ENCODE measurements at places on chromosomes 3 and 15. TPM values are rescaled to one million over a fixed set of nuclear protein-coding genes. Genes with fewer than 3 reads are reported as not detected.

The CXCR6 gene
- polyA plus RNA-seq = 0.40 TPM

The C3orf20 gene
- 0.21 TPM for polyA plus RNA-seq

The DNAJA4 gene
- 48.0 TPM for polyA plus RNA-seq

The CLSTN2 gene
- 0.37 TPM for polyA plus RNA-seq

The OXTR gene
- polyA plus RNA-seq = 2.3 TPM

The PCLAF gene
- polyA plus RNA-seq = 25.5 TPM

The GABRR3 gene
- not detected for polyA plus RNA-seq

The C2CD4A gene
- 0.05 TPM for polyA plus RNA-seq

The NPHP3 gene
- polyA plus RNA-seq = 111 TPM

The SELENOK gene
- 61.5 TPM for polyA plus RNA-seq

The GRIP2 gene
- 0.91 TPM for polyA plus RNA-seq

The SPINK8 gene
- not detected for polyA plus RNA-seq

The HCLS1 gene
- 7.2 TPM for polyA plus RNA-seq

The GOLGA6L4 gene
- polyA plus RNA-seq = 29.6 TPM

The GOLGA6A gene
- polyA plus RNA-seq = not detected

The CSTA gene
- polyA plus RNA-seq = 0.85 TPM

The ANKRD34C gene
- not detected for polyA plus RNA-seq

The ACTC1 gene
- polyA plus RNA-seq = 2.4 TPM

The PRR20G gene
- polyA plus RNA-seq = not detected

The TMEM207 gene
- 0.37 TPM for polyA plus RNA-seq

The FEZF2 gene
- polyA plus RNA-seq = not detected

The CRABP1 gene
- not detected for polyA plus RNA-seq

The GPR149 gene
- polyA plus RNA-seq = not detected

The CELSR3 gene
- polyA plus RNA-seq = 0.99 TPM

The CACNA2D2 gene
- polyA plus RNA-seq = 11.3 TPM

The ACVR2B gene
- 6.8 TPM for polyA plus RNA-seq

The C3orf22 gene
- 0.14 TPM for polyA plus RNA-seq

The TMEM40 gene
- 2.0 TPM for polyA plus RNA-seq

The ITIH3 gene
- 6.3 TPM for polyA plus RNA-seq

The GHSR gene
- polyA plus RNA-seq = not detected

The SGO1 gene
- polyA plus RNA-seq = 7.0 TPM

The TOMM70 gene
- 47.5 TPM for polyA plus RNA-seq

The BSN gene
- polyA plus RNA-seq = 0.78 TPM

The DAZL gene
- not detected for polyA plus RNA-seq

The VPS39 gene
- polyA plus RNA-seq = 73.6 TPM

The PEX5L gene
- polyA plus RNA-seq = 0.54 TPM

The RPL39L gene
- polyA plus RNA-seq = 17.0 TPM

The UTS2B gene
- 1.0 TPM for polyA plus RNA-seq

The CASR gene
- 0.01 TPM for polyA plus RNA-seq

The IL12A gene
- polyA plus RNA-seq = 1.8 TPM

The PIERCE2 gene
- polyA plus RNA-seq = 3.7 TPM

The GOLGA6D gene
- 0.18 TPM for polyA plus RNA-seq

The TLR9 gene
- 0.31 TPM for polyA plus RNA-seq

The NAA50 gene
- polyA plus RNA-seq = 109 TPM

The MUC20 gene
- 14.2 TPM for polyA plus RNA-seq

The SUSD5 gene
- 2.8 TPM for polyA plus RNA-seq

The STAC gene
- polyA plus RNA-seq = 2.0 TPM

The RNF7 gene
- polyA plus RNA-seq = 91.6 TPM

The THRB gene
- polyA plus RNA-seq = 17.6 TPM

The RAD51 gene
- polyA plus RNA-seq = 15.3 TPM

The ZNF770 gene
- polyA plus RNA-seq = 43.2 TPM

The IL20RB gene
- polyA plus RNA-seq = 1.0 TPM

The CDC25A gene
- polyA plus RNA-seq = 8.7 TPM

The RPL35A gene
- 2,035 TPM for polyA plus RNA-seq

The CCR8 gene
- polyA plus RNA-seq = not detected

The CATSPER2 gene
- polyA plus RNA-seq = 13.2 TPM

The RNF123 gene
- 25.9 TPM for polyA plus RNA-seq

The ZPLD1 gene
- polyA plus RNA-seq = not detected

Data from right lung (tissue), 10 donors.